Activated CD4-positive, alpha-beta T cell treated with anti-CD3 and anti-CD28 coated beads, Interleukin-2, amount 10 ng/mL, durations not matched to agents 7 days and 5 days (primary cell): ENCODE measurements at places on chromosomes 1 and 21. TPM values are rescaled to one million over a fixed set of nuclear protein-coding genes. Genes with fewer than 3 reads are reported as not detected.

GSTM3 gene
- 6.3 TPM for total RNA-seq

OR2L3 gene
- total RNA-seq: not detected

S100A1 gene
- not detected for total RNA-seq

TFAP2E gene
- 0.42 TPM for total RNA-seq

DNA sequence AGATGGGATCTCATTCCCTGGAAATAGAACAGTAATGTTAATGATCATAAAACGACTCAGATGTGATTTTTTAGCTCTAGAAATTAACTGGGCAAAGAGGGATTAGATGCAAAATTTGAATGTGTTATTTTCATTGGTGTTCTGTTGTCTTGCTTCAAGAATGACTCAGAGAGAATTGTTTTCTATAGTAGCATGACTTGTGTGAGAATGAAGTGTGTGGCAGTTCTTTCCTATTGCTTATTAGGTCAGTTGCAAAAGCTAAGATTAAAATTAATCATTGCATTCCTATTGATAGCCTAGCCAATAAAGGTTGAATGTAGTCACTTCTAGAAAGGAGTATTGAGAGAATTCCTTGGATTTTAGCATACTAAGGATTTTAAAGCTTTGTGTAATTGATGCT, 22.9 kb downstream of the SPEN start:
- H3K27ac ChIP-seq: no peak overlapping the region
- peaks cover 16% of the 10 kb centered on the region for H3K36me3 ChIP-seq
- no peak for DNase-seq
- H3K4me3 ChIP-seq: no peak overlapping the region
- H3K4me1 ChIP-seq: peaks cover 25% of the 10 kb centered on the region

- H3K27me3 ChIP-seq: no peaks in the 10 kb centered on the region
- DNase-seq: no peak
- H3K36me3 ChIP-seq: peaks cover 20% of the 10 kb centered on the region
- peaks cover 53% of the 10 kb centered on the region for H3K4me1 ChIP-seq
- no peak overlapping the region for H3K4me3 ChIP-seq
Observed at GRCh38 chr1:97913506-97914139, 7.2 kb downstream of the DPYD start.

DNA sequence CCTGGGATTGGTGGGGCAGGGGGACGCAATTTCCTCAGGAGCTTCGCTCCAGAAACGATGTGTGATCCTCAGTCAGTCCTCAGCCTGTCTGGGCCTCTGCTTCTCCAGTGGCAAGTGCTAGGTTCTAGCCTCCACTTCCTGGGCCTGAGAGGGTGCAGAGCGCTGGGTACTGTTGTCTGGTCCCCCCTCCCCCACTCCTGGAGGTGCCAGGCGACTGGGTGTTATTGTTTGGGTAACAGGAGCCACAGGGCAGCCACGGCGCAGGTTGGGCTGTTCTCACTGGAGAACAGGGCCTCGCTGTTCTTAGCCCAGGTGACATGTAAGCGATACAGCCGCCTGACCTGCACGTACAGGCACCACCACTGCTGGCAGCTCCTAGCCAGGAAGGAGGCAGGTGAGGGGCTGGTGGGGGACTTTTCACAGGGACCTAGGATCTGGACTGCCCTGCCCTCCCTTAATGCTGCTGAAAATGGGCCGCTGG, 2.1 kb downstream of the RPS6KA1 start:
- H3K4me3 ChIP-seq: no peak overlapping the region
- DNase-seq: no peak
- peaks cover 2% of the 10 kb centered on the region for H3K27me3 ChIP-seq
- peaks cover 48% of the 10 kb centered on the region for H3K4me1 ChIP-seq
- peaks cover 1% of the 10 kb centered on the region for H3K36me3 ChIP-seq

GRCh38 chr1:93749894-93750301, 68.3 kb upstream of the BCAR3 start:
- peaks cover 3% of the 10 kb centered on the region for H3K27me3 ChIP-seq
- H3K36me3 ChIP-seq: peaks cover 4% of the 10 kb centered on the region
- peaks cover 33% of the 10 kb centered on the region for H3K4me1 ChIP-seq
- H3K4me3 ChIP-seq: no peak overlapping the region
- no peak for DNase-seq
- no peak overlapping the region for H3K27ac ChIP-seq
